Cerebellar nuclear complex (tissue), 1 donor: ENCODE measurements at places on chromosomes 4 and X.

GRCh38 chrX:153525451-153525850, 8.0 kb downstream of the ATP2B3 start:
- DNase-seq, result no peak

DNA sequence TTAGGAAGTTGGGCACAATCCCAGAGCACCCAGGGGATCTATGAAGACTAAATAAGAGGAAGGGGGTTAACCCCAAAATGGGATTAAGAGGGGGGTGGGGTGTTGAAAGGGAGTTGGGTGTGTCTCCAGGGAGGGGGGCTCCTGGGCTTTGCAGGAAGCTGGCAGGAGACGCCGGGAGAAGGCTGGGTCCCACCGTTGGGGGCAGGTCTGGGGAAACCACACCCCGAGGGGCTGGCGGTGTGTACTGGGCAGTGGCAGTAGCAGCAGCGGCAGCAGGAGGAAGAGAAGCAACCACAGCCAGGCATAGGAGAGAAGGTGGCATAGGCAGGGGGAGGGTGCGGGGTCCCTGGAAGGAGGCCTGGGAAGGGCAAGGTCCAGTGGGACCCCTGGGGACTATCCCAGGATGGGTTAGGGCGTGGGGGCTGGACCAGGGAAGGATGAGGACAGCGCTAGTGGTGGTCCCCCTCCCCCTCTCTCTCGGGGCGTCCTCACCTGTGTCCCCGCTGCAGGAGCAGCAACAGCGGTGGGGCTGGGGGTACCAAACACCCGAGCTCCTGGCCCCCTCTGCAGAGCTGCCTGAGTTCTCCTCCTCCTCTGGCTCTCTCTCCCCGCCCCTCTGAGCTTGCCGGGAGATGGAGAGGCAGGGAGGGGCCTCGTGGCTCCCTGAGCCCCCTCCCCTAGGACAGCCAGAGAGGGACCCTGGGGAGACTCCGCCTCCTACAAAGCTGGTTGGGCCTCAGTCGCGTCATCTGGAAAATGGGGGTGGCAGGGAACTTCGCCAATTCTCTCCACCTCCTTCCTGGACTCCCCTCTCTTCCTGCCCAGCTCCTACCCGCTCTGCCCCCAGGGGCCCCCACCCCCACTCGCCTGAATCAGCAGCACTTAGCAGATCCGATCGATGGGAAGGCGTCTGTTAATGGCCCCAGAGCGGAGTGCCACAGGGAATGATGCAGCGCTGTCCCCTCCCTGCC, at the start of gene KCND1:
TSS of gene KCND1 (minus strand) at position 596 of the 971 bp plus-strand sequence. CDS start 1,573 bp downstream, outside the sequence.
- no peak for DNase-seq

DNA sequence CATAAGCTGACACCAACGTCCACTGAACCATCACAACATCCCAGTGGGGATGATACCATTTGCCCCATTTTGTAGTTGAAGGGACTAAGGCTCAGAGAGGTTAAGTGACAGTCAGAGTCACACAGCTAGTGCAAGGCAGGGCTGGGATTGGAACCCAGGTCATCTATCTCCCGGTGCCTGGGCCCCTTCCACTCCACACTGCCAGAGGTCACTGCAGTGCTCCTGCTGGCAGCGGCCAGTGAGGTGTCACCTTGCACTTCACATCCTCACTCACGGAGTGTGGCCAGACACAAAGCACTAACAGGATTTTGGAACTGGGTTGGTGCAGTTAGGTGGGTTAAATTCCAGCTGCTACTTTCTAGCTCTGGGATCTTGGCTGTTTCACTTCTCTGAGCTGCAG, 118.7 kb downstream of the ENPP6 start:
- DNase-seq, result no peak

GRCh38 chr4:169492436-169493163, 119.8 kb downstream of the NEK1 start:
- DNase-seq, result no peak

- no peak for DNase-seq
Measured at GRCh38 chr4:84708406-84709135, 125.6 kb downstream of the CDS1 start.

GRCh38 chr4:152310257-152310656, 225.6 kb downstream of the FBXW7 start:
- DNase-seq, result no peak

- no peak for DNase-seq
Measured at GRCh38 chr4:155675709-155676429, 9.2 kb downstream of the GUCY1A1 start.

GRCh38 chrX:781224-782204, 150.9 kb downstream of the SHOX start:
- DNase-seq, result no peak

DNA sequence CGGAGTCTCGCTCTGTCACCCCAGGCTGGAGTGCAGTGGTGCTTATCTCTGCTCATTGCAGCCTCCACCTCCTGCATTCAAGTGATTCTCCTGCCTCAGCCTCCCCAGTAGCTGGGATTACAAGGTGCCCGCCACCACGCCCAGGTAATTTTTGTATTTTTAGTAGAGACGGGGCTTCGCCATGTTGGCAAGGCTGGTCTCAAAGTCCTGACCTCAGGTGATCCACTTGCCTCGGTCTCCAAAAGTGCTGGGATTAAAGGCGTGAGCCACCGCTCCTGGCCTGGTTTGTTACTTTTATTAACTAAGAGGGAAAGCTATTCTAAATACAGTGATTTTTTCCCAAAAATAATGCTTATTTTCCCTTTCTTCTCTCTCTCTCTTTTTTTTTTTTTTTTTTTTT, 866 bp upstream of the CENPE start:
- no peak for DNase-seq

GRCh38 chrX:148422526-148422925, 77.9 kb upstream of the AFF2 start:
- DNase-seq, result no peak

DNA sequence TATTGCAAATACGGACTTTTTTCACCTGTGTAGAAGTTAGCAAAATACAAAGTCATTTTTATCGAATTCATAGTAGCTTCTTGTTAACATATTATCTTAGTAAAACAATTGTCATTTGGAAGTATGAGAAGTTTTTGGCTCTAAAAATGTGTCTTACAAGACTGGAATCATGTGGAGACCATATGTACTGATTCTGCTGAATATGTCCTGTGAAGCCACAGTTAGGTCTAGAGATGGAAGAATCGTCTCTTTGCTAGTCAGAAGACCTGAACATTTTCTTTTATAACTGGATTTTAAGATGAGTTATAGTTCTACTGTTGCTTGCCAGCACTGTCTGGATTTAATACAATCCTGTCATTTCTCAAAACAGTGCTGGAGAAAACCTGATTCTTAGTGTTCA, 29.0 kb downstream of the TMEM165 start:
- no peak for DNase-seq

GRCh38 chrX:28135378-28136047, 154.3 kb upstream of the DCAF8L1 start:
- no peak for DNase-seq

DNA sequence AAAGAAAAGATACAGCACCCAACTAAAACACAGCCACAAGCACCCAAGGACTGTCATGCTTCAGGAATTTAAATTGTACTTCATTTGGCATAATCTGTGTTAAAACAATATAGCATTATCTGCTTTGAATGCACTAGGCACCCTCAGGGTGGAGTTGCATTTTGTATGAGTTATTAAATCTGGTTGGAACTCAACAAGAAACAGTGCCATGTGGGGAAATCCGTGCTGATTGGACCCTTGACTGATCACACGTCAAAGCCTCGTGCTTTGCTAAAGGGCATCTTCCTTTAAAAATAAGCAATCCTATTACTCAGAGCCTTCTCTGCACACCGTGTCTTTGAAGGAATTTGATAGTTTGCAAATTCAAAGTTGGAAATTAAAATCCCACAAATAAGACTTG, 35.4 kb downstream of the IGFBP7 start:
- DNase-seq, result no peak

GRCh38 chrX:133215017-133215416, 3.1 kb downstream of the TFDP3 start:
- no peak for DNase-seq

GRCh38 chrX:110210417-110211139, 107.3 kb downstream of the AMMECR1 start:
- DNase-seq, result no peak

DNA sequence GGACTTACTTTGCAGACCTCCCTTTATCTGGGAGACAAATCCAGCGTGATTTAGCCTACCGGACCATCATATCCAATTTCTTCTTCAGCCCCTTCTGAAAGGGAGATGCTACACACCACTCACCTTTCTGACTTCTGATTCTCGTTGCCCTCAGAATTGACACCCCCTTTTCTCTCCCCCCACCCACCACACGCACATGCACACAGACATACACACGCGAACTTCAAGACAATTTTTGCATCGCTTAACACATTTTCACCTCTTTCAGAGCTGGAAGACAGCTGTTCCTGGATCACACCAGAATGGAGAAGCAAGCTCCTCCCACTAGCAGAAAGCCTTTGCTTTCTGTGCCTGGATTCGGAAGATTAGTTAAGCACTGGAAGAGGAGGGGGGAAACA, 1.0 kb upstream of the SNCA start:
- DNase-seq, result no peak

DNA sequence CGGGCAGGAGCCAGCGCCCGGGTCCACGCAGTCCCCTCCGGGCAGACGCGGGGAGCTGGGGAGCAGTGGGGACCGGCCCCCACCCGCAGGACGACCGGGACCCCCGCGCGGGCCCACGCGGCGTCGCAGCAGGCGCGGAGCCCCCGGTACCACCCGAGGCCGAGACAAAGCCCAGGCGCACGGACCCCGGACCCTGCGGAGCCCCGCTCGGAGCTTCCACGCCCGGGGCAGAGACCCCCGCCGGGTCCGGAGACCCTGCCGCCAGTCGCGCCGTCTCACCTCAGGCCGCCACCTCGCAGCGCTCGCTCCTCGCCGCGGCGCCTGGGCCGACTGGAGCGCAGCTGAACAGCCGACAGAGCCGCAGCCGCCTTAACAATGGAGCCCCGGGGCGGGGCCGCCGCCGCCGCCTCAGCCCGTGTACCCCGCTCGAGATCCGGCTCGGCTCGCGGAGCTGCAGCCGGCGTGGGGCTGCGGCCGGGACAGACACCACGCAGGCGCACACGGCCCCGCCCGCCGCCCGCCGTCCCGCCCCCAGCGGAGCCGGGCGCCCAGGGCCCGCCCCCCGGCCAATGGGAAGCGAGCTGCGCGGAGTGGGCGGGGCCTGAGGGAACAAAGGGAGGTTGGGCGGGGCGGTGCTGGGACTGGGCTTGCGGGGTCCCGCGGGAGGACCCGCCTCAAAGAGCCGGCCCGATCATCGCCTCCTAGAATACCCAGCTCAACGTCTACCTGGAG, at the start of gene AFAP1:
TSS of gene AFAP1 (minus strand) at position 485 of the 732 bp plus-strand sequence. CDS start 67,783 bp downstream, outside the sequence.
- no peak for DNase-seq

DNA sequence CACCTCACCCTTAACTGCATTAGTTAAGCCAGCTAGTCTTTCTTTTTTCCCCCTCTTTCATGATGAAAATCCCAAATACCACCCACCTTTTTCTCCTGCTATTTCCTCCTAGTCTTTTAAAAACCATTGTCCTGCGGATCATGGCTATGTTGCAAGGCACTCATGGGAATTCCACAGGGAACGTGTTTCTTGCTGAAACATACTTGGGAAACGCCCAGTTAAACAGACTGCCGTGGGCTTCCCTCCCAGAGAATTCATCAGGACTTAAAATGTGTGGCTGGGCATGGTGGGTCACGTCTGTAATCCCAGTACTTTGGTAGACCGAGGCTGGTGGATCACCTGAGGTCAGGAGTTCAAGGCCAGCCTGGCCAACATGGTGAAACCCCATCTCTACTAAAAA, 32.2 kb downstream of the XG start:
- no peak for DNase-seq

GRCh38 chr4:57037982-57038604, 59.4 kb downstream of the POLR2B start:
- DNase-seq, result no peak

GRCh38 chrX:154548028-154548316, 552 bp downstream of the IKBKG start:
- DNase-seq, result no peak

GRCh38 chr4:67685532-67685859, 15.5 kb downstream of the UBA6 start:
- DNase-seq, result no peak

GRCh38 chrX:21972721-21973120, 32.2 kb downstream of the SMS start:
- DNase-seq, result no peak

DNA sequence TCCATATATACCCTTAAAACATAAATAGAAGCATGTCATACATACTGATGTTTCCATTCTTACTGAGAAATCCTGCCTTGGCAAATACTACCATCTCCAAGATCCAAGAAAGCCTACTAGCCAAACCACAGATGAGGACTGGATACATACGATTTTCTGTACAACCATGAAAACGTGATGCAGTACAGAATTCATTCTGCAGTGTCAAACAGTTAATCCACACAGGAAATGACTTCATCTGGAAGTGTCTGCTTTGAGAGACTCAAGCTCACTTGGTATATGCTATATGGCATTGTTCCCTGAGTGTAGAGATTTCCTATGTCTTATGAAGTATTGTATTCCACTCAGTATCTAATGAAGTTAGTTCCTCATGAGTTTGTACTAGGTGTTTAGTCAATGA, 94.3 kb downstream of the CT47B1 start:
- DNase-seq, result no peak
